ENCODE measurements at places on chromosomes 12 and 14.

DNA sequence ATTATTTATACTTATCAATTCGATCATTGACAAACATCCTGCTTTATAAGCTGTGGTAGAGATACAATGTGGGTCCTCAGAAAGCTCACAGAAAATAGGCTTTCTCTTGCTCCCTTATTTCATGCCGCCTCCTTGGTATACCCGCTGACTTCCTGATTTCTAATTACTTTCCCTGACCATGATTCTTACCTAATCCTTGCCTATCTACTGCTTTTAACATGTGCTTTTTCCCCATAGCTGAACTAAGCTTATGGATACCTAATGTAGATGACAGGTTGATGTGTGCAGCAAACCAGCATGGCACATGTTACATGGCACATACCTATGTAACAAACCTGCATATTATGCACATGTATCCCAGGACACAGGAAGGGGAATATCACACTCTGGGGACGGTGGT is 65.1 kb downstream of the ITPR2 start:
- DNase-seq = no peak

DNA sequence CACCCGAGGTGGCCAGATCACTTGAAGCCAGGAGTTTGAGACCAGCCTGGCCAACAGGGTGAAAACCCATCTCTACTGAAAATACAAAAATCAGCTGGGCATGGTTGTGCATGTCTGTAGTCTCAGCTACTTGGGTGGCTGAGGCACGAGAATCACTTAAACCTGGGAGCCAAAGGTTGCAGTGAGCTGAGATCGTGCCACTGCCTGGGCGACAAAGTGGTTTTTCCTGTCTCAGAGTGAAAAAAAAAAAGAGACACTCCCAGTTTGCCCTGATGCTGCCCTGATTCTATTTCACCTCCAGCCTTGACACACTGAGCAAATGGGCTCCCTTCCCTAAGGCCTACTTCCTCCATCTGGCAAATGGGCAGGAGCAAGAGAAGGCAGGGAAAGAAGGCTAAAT is 28.5 kb upstream of the PLEK2 start:
- DNase-seq = no peak

DNA sequence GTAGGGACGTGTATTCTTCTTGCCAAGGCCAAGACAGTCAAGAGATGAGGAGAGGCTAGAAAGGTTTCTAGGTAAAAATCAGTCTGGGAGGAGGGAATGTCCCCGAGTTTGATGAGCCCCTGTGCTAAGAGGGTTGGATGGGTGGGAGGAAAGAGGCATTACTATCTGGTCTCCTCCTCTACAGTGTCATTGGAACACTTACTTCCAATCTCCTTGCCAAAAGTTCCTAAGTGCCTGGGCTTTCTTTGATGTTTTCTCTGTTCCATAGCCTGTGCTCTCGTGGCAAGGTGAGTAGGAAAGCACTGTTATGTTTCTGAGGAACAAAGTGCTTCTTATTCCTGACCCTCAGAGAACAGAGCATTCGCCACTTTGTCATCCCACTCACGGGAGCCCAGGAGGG is at the start of gene RNASE13:
RNASE13 (minus strand) TSS at position 101 of the 400 bp plus-strand sequence. CDS start 519 bp downstream, outside the sequence.
- no peak for DNase-seq

GRCh38 chr12:16763901-16764300 is 157.9 kb upstream of the LMO3 start:
- DNase-seq = no peak

- DNase-seq = no peak
Observed at GRCh38 chr12:131055596-131056233, 102.0 kb downstream of the ADGRD1 start.

GRCh38 chr14:35532783-35533356 is 1.1 kb upstream of the INSM2 start:
- no peak for DNase-seq

DNA sequence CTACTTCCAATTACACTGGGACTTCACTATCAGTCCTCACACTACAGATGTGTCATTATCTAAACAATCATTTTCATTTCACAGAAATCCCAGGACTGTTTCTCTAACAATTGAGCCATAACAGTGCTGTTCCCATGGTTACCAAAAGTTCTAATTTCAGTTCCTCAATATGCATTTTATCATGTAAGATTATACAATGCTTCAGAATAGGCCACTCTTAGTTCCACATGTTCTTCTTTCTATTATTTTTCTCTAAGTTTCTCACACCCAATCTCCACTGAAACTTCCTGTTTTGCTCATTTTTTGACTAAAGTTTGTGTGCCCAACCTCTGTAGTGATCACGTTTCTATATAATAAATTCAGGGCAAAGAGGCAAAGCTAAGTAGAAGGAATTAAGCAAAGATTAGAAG is 185.8 kb downstream of the DUSP6 start:
- peak; percentile 5 for DNase-seq

DNA sequence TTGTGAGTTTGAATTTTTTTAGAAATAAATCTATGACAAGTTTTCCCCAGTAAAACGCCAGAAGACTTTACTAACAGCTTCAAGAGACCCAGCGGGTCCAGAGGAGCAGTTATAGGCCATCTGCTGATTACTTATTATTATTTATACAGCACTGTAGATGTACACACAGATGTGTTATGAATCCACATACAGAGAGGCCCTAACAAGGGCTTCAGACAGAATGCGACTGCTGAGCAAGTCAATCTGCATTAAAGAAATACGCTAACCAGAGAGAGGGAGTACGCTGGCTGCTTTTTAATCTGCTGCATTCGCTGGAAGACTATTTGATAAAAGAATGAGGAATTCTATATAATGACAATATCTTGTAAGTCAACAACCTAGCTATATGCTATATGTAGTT is 32.5 kb downstream of the ATF7 start:
- peak; percentile 26 for DNase-seq

DNA sequence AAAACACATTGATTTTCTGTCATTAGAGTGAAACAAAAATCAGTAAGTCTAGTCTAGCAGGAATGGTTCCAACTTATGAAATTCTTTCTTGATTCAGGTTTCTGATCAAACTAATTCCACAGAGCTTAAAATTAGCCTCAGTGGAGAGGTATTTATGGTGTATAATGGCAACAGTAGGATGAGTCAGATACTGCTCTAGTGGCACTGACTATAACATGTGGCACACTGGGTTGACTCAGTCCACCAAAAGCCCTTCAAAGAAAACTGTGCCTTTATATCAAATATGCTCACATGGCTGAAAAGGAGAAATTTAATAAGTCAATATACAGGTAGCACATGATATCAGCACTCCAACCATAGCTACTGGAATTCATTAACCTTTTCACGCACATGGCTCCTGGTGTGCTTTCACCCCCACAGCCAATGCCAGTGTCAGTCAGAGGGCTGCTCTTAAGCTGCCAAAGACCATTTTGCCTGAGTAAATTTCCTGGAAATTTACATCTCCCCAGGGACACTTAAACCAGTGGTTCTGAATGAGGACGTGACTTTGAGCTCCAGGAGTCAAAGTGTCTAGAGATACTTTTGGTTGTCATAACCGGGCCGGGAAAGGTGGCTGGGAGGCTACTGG is 21.7 kb upstream of the CATSPERB start:
- DNase-seq = no peak

GRCh38 chr12:34297790-34298164 is 275.5 kb downstream of the ALG10 start:
- no peak for DNase-seq

DNA sequence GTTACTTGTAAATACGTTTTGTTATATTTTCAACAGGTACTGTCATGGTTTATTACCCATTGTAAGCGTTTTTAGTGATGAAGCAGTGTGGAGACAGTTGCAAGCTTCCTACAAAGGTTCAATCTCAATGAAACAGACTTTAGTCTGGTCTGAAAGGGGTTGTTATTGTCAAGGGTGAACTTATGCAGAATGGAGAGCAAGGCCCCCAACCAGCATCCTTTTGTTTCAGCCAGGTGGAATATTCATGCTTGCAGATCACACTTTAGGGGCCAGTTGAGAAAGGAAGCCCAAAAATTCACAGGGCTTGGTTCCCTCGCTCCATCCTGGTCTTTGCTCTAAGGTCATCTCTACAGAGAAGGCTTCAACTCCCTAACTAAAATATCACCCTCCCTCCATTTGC is 103.7 kb downstream of the PRICKLE1 start:
- DNase-seq = no peak

DNA sequence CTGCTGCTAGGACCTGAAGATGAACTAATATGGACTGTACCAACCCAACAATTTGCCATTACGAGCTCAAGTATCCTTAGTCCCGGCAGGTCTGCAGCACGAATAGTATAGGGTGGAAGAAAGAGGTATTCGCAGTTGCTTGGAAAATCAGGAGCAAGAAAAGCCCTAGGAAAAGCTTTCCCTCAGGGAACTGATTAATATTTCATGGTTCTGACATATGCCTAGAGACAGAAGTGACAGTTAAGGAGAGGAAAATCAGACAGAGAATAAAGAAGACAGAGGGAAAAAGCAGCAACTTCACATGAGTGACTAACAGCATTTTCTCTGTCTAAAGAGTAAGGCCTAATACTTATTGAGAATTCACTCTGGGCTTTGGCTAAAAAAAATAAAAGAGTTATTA is 602.9 kb upstream of the ATP2B1 start:
- no peak for DNase-seq

GRCh38 chr12:117882181-117882580 is 86.6 kb downstream of the KSR2 start:
- DNase-seq = no peak

- peak; percentile 71 for DNase-seq
Observed at GRCh38 chr14:65019944-65020566, 33.4 kb downstream of the FNTB start.

All from renal pelvis (tissue), 12 donors.